ENCODE measurements at places on chromosomes 5 and 9. TPM values are rescaled to one million over a fixed set of nuclear protein-coding genes. Genes with fewer than 3 reads are reported as not detected.

- no peak for DNase-seq
Observed at GRCh38 chr5:142746532-142747433, 23.4 kb upstream of the ARHGAP26 start.

- DNase-seq, result no peak
Observed at GRCh38 chr9:73775757-73776156, 624.1 kb downstream of the ANXA1 start.

GRCh38 chr5:85395526-85395925, 1010.8 kb upstream of the EDIL3 start:
- no peak for DNase-seq

- DNase-seq, result no peak
Observed at GRCh38 chr5:60261732-60262131, 368.2 kb upstream of the PDE4D start.

The FBXL7 gene
- not detected for total RNA-seq

The OLFM1 gene
- not detected for total RNA-seq

The S100Z gene
- 0.81 TPM for total RNA-seq

The PRDM9 gene
- not detected for total RNA-seq

The STPG3 gene
- not detected for total RNA-seq

Measured in activated CD8-positive, alpha-beta T cell treated with anti-CD3 and anti-CD28 coated beads for 36 hours (primary cell).